Inflammatory macrophage (primary cell): ENCODE measurements at places on chromosomes 6 and 20.

GRCh38 chr6:94733066-94733465 is 844.3 kb upstream of the MANEA start:
- no peak for DNase-seq

- DNase-seq = no peak
Measured at GRCh38 chr6:104266922-104267321, 592.8 kb downstream of the HACE1 start.

GRCh38 chr6:21003780-21004541 is 469.7 kb downstream of the CDKAL1 start:
- no peak for DNase-seq

DNA sequence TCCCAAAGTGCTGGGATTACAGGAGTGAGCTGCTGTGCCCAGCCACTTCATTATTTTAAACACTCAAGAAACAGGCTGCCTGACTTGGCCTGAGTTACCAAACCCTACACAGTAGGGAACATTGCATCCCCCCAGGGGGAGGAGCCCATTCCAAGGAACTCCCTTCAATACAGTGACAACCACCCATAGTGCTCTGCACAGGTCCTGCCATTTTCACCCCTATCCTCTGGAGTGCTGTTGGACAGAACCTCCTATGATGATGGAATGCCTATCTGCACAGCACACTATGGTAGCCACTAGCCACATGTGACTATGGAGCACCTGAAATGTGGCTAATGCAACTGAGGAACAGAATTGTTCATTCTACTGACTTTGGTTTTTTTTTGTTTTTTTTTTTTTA is 11.7 kb downstream of the ACOT8 start:
- DNase-seq = no peak

- no peak for DNase-seq
Measured at GRCh38 chr6:123687864-123688263, 51.1 kb upstream of the TRDN start.

DNA sequence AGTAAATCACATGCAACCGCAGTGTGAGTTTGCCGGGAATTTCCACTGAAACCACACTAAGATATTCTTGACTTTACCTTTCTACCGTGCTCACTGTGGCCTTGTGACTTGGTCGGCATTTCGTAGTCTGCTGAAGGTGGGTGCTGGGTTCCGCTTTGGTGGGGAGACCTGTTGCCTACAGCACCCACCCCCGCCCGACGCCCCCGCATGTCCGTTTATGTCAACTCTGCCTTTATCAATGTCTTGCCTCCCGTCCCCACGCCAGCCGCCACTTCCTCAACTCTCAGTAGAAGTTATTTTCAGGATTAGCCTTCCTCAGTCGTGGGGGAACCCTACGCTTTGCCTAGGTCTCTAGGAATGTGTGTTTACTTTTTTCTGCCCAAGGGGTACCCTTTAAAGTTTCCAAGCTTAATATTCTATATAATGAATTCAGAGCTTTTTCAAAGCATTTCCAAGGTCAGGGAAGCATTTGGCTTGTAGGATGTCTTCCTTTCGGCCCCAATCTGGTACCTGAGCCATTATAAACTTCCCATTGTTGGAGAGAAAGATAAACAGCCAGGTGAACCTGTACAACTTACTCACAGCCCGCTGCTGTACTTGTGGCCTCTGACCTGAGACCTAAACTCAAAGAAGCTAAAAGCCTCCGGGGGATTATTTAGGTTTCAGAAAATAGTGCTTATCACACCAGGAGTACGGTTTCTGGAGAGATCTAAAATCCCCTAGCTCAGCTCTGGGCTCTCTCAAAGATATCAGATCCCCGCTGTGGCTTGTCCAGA is 54.2 kb downstream of the TBC1D7 start:
- DNase-seq = peak; percentile 95

- DNase-seq = peak; percentile 23
Measured at GRCh38 chr6:107866606-107867301, 42.6 kb upstream of the SCML4 start.

GRCh38 chr6:26075063-26075717 is 12.0 kb upstream of the HFE start:
- no peak for DNase-seq

GRCh38 chr20:18750735-18751134 is 62.8 kb upstream of the SCP2D1 start:
- no peak for DNase-seq

DNA sequence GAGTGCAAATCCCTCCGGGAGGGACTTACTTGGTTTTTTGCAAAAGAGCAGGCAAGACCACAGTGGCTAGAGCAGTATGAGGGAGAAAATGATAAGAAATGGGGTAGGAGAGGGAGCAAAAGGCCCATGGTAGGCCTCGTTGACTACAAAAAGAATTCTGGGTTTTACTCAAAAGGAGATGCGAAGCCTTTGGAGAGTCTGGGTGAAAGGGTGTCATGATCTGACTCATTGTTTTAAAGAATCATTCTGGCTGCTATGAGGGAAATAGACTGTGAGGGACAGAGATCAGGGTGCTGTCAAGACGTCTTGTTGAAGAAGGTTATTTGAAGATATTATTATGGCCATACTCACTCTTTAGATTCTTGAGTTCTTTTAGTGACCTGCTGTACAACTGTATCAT is 13.0 kb downstream of the TBC1D32 start:
- no peak for DNase-seq

- DNase-seq = peak; percentile 27
Measured at GRCh38 chr6:13273202-13273930, 55.0 kb downstream of the TBC1D7 start.

DNA sequence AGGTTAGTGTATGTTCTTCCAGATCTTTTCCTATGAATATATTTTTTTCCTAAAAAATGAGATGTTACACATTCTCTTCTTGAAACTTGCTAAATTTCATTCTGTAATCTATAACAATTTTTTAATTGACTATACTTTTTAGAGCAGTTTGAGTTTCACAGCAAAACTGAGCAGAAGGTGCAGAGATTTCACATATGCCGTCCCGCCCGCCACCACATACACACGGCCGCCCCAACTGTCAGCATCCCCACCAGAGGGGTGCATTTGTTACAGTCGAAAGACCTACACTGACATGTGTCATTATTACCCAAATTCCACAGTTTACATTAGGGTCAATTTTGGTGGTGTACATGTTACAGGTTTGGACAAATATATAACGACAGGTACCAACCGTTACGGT is 116.5 kb downstream of the IRF4 start:
- no peak for DNase-seq
